ENCODE measurements at places on chromosomes 12 and 14.

DNA sequence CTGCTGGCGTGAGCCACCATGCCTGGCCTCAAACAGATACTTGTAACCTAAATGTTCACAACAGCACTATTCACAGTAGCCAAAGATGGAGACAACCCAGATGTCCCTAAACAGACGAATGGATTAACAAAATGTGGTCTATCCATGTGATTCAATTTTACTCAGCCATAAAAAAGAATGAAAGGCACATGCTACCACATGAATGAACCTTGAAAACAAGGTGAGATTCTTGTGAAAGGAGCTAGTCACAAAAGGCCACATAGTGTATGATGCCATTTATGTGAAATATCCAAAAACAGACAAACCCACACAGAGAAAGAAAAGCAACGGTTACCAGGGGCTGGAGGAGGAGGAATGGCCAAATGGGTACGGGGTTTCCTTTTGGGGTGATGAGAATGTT lies 19.6 kb upstream of the P2RX7 start:
- no peak overlapping the region for H3K4me3 ChIP-seq
- no peak overlapping the region for H3K27ac ChIP-seq
- no peaks in the 10 kb centered on the region for H3K27me3 ChIP-seq
- H3K36me3 ChIP-seq, result no peaks in the 10 kb centered on the region

GRCh38 chr12:77189458-77189857 lies 124.1 kb upstream of the E2F7 start:
- DNase-seq, result peak; percentile 26
- no peaks in the 10 kb centered on the region for H3K4me1 ChIP-seq
- H3K27ac ChIP-seq, result peak overlapping the region; percentile 31
- no peaks in the 10 kb centered on the region for H3K36me3 ChIP-seq

- no peak overlapping the region for H3K4me3 ChIP-seq
- H3K4me1 ChIP-seq, result no peaks in the 10 kb centered on the region
- no peak for DNase-seq
- H3K27me3 ChIP-seq, result no peaks in the 10 kb centered on the region
- no peaks in the 10 kb centered on the region for H3K36me3 ChIP-seq
These were observed 305.6 kb upstream of the DIO3 start for GRCh38 chr14:101255765-101256125.

DNA sequence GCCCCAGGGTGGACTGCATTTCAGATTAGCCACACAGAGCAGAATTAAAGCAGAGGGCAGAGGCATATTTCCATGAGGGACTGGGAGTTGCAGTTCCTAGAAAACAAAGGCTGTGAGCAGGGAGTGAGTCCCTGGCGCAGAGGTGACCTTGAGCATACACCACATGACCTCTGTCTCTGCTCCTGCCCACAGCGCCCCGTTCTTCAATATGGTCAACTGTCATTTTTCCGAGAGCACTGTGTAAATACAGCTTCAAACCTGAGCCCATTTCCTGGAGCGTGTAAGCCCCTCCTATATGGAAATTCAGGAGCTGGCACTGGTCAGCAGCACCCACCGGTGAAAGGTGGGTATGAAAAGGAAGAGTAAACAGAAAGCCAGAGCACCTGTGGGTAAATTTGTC lies 192.2 kb upstream of the PELI2 start:
- peak; percentile 23 for DNase-seq
- H3K36me3 ChIP-seq, result no peaks in the 10 kb centered on the region
- H3K27me3 ChIP-seq, result no peaks in the 10 kb centered on the region
- no peak overlapping the region for H3K4me3 ChIP-seq
- peaks cover 7% of the 10 kb centered on the region for H3K4me1 ChIP-seq

DNA sequence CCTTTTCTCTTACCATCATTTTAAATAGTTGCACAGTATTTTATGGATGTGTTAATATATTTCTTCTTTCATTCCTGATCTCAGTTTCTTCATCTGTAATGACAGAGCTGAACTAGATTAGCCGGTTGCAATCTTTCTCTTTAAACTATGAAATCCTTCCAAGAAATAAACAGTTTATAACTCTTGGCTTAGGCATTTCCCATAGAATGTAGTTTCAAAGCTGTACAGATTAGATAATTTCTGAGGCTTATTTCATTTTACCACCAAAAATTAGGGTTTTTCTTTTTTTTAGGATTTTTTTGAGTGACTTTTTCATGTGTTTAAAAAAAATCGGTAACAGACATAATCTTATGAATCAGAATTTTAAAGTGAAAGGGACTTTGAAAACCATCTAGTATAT lies 144.0 kb downstream of the RAD51B start:
- H3K27me3 ChIP-seq, result no peaks in the 10 kb centered on the region
- H3K4me3 ChIP-seq, result no peak overlapping the region
- DNase-seq, result no peak
- no peaks in the 10 kb centered on the region for H3K36me3 ChIP-seq
